Non-pigmented ciliary epithelial cell (primary cell): ENCODE measurements at places on chromosomes 5 and 9.

GRCh38 chr9:16794871-16795639 is 75.4 kb downstream of the BNC2 start:
- DNase-seq = peak; percentile 35

- DNase-seq = no peak
These were observed 539 bp downstream of the ARRDC3 start for GRCh38 chr5:91382530-91383026.

GRCh38 chr9:114263853-114264510 is 58.9 kb upstream of the ORM1 start:
- no peak for DNase-seq

DNA sequence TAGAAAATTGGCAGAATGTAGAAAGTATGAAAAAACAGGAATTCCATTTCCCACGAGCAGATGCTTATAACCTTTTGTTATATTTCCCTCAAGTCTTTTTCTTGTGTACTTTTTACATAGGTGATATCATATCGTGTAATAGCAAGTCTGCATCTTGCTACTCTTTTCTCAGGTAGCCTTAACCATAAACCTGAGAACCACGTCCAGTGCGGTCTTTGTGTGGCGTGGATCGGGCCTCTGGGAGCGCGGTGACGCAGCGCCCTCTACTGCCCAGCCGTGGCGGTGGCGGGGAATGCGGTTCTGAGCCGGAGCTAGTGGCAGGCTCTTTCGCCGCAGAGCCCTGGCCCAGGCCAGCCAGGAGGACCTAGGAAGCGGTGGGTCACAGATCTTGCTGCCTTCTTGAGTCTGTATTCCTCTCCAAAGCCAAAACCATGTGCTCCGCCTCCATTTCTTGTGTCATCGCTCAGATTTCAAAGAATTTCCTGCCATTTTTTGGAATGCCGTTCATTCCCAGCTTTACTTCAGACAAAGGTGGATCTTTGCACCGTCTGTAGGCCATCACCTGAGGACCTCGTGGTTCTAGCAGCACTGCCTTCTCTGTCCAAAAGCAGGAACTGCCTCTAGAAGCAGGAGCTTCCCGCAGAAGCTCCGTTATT is 71.9 kb downstream of the MVB12B start:
- no peak for DNase-seq

- no peak for DNase-seq
These were observed 107.5 kb downstream of the ANXA1 start for GRCh38 chr9:73259086-73259696.

DNA sequence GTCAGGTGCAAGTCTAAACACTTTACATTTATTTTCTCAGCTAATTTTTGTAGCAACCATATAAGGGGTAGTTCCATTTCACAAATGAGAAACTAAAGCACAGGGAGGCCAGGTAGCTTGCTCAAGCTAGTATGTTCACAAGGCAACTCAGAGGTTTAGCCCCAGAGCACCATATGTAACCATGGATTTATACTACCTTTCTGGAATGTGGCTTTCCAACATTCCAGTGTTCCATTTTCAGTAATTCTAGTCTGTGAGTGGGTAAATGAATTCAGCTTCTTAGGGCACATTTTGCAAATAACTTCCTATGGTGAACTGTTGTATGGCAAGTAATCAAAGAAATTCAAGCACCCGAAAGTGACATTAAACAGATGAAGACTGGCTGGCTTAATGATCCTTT is 25.0 kb upstream of the CAST start:
- DNase-seq = no peak

GRCh38 chr9:78470741-78471140 is 173.8 kb downstream of the PSAT1 start:
- no peak for DNase-seq

DNA sequence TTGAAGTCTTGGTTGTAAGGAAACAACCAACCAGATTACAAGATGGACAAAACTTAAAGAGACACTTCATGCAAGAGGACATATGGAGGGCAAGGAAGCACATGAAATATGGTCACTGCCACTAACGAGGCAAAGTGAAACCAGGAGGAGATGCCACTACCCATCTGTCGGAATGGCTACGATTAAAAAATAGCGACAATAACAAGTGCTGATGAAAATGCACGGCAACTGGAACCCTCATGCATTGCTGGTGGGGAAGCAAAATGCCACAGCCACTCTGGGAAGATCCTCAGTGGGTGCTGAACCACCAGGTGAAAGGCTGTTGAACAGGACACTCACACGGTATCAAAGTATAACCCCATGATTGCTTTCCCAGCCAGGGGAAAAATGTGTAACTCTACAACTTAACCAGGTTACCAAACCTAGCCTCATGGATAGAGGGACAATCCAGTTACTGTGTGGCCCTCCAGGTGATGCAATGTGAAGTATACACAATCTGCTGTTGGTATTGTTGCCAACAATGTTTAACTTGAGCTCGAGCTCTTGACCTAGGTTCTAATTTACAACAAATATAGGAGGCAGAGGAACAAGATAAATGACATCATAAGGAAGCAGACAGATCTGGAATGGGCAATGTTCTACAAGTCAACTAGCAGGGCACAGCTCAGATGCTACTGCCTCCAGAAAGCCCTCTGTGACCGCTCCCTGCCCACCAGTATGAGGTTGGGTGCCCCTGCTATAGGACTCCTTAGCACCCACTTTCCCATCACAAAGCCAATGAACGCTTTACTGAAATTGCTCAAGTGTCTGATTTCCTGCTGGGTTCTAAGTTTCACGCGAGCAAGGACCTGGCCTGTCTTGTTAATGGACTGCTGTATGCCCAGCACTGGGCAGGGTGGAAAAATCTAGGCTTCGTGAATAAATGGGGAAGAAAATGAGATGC is 25.8 kb downstream of the SH3PXD2B start:
- DNase-seq = no peak

GRCh38 chr9:107615321-107615720 is 125.8 kb upstream of the KLF4 start:
- no peak for DNase-seq

GRCh38 chr5:73515232-73515631 is 17.0 kb downstream of the BTF3 start:
- DNase-seq = no peak

GRCh38 chr5:111498346-111498745 is 14.0 kb downstream of the STARD4 start:
- no peak for DNase-seq

DNA sequence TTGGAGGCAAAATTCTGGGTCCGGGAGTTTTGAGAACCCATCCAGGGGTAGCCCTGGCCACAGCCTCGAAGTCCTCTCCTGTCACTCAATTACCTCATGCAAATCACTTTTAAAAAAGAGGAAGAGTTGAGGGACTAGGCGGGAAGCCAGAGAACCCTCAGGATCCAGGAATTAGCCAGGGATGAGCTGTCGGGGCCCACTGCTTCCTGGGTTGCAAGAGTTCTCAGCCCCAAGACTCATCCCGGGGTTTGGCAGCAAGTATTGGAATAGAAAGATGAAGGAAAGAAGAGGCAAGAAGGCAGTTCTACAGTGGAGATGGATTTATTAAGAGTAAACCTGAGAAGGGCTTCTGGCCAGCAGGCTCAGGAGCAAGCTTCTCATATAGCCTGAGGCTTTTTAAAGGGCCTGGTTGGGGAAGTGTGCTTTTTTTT is 25.6 kb downstream of the C9orf50 start:
- no peak for DNase-seq

- no peak for DNase-seq
These were observed 35.5 kb downstream of the WDR36 start for GRCh38 chr5:111127453-111128195.

DNA sequence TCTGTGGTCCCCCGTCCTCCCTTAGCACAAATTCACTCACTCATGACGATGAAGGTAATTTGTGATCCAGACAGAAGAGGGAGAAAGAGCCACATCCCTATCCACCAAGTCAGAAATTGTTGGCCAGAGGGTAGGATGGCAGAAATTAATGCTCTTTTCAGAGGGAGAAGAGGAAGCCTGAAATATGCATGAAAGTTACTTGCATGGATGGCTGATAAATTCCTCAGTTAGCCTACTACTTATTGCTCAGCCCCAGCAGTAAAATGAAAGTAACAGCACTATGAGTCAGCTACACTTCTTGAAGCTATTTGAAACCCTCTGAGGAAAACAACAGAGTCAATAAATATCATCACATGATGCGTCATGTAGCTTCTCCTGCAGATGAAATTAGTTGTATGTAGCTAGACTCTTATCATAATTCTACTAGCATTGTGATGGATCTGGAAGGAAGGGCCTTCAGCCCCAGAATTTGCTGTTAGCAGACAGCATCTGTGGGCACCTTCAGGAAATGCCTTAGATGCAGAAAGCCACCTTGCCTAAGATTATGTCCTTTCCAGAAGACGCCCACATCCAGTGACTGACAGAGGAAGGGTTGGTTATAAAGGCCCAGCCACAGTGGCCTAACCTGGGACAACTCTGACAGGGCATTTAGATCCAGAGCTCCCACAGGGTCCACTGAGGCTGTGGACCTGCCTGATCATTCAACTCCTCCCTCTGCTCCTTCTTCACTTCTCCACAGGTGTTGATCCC is 81.2 kb upstream of the CCDC112 start:
- peak; percentile 89 for DNase-seq

- no peak for DNase-seq
These were observed 1.4 kb upstream of the CEL start for GRCh38 chr9:133060417-133060841.

DNA sequence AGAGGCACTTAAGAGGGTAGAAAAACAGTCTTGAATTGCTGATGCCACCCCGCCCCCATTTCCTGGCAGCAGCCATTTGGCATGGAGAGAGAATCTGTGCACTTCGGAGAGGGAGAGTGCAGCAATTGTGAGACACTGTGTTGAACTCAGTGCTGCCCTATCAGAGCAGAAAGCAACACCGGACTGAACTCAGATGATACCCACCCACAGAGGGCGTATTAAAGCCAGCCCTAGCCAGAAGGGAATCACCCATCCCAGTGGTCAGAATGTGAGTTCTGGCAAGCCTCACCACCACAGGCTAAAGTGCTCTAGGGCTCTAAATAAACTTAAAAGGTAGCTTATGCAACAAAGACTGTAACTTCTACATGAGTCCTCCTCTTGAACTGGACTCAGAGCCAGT is 88.4 kb upstream of the RGS7BP start:
- DNase-seq = no peak

DNA sequence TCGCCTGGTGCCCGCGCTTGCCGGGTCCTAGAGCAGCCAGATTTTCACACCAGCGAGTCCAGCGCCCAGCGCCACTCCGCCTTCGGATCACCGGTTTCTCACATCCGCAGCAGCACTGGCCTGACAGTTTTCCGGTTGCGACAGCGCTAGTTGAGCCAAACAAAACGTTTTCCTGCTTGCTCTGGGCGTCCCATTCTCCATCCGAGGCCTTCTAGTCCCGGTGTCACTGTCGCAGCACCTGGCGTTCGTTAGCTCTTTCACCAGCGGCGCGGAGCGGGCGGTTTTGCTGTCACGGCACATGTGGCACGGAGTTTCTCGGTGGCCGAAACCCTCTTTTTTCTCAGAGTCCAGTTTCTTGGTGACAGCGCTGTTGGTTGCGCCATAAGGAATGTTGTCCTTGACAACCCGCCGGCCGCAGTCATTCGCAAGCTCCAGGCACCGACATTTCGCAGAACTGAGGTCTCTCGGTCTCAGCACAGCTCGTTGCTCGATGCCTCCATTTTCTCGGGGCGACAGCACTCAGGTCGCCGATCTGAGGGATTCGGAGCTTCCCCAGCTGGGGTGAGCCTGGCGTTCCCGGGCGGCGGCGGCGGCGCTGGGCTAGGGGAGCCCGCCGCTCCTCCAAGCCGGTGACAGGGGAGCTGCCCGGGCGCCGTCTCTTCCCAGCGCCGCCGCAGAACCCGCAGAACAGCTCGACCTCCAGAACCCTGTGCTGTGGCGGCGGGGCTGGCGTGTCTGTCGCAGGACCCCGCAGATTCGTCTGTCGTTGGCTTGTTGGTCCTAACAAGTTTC is 47.8 kb downstream of the ANXA2R start:
- no peak for DNase-seq

GRCh38 chr5:68418201-68418600 is 202.6 kb downstream of the PIK3R1 start:
- DNase-seq = no peak

DNA sequence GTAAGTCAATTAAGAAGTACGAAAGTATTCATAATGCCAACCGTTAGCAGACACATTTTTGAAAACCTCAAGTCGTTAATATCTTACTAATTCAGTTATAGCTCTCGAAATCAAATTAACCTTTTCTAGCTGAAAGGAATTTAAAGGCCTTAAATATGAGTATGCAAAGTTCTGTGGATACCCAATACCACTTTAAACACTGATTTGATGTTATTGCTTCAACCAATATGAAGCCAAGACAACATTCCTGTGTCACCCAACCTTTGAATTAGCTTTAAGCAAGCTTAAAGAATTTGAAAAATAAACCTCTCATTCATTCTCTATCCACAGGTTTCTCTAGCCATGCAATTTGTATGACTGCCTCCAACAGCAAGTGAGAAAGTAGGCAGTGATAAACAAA is 204.5 kb downstream of the MCTP1 start:
- no peak for DNase-seq

GRCh38 chr5:10339058-10339811 is 14.3 kb upstream of the MARCHF6 start:
- DNase-seq = no peak

- no peak for DNase-seq
These were observed 132.5 kb downstream of the HSD17B3 start for GRCh38 chr9:96169484-96169883.

DNA sequence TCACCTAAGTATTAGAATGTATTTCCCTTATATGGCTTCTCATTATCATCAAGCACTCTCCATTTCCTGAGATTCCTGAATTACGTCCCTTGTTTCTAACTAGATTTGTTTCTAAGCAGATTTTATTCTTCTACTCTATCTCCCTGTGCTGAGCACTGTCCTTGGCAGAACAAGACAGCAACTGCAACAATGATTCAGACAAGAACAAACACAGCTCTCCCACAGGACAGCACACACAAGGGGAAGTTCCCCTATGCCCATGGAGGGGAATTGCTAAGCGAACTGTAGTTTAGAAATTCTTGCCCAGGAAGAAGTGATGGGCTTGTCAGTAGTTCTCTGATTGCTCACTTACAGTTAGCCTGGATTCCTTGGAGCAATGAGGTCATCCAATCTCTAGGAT is 759.9 kb downstream of the DTWD2 start:
- DNase-seq = no peak

GRCh38 chr9:137902646-137903045 is 25.1 kb downstream of the CACNA1B start:
- no peak for DNase-seq

DNA sequence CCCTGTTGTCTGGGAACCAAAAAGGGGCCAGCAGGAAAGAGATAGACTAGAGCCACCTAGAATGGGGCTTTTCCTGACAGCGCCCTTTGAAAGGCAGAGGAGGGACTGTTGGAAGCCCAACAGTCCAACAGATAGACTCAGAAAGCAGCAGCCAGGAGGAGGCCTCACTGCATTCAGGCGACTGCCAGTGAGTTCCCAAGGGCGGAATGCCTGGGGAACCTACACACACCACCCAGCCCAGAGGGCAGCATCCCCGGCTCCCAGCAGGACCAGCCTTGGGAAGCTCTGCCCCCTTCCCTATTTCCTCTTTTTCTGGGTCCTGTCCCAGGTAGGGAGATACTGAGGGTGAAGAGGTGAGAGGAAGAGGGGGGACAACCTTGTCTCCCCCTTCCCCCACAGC is 192.4 kb upstream of the KLF4 start:
- DNase-seq = no peak

GRCh38 chr9:134187110-134187531 is 22.8 kb upstream of the RNU6ATAC start:
- DNase-seq = no peak
